ENCODE measurements at places on chromosomes 6 and 20.

DNA sequence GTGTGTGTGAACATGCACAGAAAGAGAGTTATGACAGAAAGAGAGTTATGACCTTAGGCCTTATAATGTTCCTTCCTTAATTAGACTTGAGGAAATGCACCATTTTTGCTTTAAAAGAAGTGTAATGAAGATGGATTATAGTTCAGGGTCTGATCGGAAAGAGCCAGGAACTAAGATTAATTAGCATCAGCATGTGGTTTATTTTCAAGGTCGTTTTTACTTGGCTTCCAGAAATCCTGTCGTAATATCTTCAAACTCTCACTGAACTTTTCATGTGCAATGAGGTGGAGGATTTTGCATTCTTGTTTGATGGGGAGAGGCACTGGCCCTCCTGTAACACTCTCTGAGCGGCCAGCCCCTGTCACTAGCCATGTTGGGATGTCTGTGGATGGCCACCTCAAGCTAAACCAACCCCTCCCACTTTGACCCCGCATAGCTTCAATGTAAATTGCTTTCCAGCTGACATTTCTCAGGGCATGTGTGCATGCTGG is 116.8 kb downstream of the CDC5L start:
- no peak for DNase-seq

GRCh38 chr6:75368864-75369402 is 84.3 kb upstream of the TMEM30A start:
- DNase-seq: no peak

- DNase-seq: no peak
Observed at GRCh38 chr20:23446505-23446904, 6.2 kb downstream of the CST11 start.

DNA sequence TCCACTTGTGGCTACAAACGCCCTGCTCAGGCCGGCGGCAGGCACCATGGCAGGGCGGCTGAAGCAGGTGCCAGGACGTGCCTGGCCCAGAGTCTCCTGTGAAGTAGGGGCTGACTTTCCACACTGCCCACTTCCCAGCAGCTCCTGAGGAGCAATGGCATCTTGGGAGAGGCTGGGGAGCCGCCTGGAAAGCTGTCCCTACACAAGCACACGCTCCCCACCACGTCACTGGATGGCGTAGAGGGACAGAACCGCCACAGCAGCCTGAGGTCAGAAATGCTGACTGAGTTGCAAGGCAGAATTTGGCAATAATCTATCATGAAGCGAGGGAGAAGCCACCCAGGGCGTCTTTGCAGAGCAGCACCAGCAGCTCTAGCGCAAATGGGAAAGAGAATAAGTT is 86.3 kb downstream of the NINL start:
- DNase-seq: no peak

GRCh38 chr20:49647550-49647949 is 66.1 kb downstream of the B4GALT5 start:
- no peak for DNase-seq

DNA sequence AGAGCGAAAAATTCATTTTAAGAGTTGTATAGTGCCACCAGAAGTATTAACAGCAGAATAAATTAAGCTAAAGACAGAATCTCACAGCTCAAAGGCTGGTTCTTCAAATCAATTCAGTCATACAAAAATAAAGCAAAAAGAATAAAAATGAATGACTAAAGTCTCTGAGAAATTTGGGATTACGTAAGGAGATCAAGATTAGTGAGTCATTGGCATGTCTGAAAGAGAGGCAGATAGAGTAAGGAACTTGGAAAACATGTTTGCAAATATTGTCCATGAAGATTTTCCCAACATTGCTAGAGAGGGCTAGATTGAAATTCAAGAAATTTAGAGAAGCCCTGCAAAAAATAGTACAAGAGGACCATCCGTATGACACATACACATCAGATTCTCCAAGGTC is 1413.9 kb upstream of the ADGRB3 start:
- DNase-seq: no peak

GRCh38 chr6:24252280-24252679 is 105.6 kb downstream of the DCDC2 start:
- no peak for DNase-seq

DNA sequence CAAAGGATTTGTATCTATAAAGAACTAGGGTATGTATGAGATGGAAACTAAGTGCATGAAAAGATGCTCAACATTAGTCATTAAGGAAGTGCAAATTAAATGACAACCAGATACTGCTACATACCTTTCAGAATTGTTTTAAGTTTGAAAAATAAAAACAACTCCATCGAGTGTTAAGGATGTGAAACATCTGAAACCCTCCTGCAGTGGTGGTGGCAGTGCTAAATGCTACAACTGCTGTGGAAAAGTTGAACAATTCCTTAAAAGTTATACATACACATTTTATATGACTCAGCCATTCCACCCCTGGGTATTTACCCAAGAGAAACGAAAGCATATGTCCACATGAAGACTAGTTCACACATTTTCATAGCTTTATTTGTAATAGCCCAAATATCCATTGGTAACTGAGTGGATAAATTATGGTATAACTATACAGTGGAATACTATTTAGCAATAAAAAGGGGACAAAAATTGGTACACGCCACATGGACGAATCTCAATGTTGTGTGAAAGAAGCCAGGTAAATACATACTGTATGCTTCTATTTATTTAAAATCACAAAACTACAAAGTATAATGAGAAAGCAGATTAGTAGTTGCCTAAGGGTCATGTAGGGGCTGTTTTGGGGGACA is 10.6 kb downstream of the ARMH2 start:
- no peak for DNase-seq

DNA sequence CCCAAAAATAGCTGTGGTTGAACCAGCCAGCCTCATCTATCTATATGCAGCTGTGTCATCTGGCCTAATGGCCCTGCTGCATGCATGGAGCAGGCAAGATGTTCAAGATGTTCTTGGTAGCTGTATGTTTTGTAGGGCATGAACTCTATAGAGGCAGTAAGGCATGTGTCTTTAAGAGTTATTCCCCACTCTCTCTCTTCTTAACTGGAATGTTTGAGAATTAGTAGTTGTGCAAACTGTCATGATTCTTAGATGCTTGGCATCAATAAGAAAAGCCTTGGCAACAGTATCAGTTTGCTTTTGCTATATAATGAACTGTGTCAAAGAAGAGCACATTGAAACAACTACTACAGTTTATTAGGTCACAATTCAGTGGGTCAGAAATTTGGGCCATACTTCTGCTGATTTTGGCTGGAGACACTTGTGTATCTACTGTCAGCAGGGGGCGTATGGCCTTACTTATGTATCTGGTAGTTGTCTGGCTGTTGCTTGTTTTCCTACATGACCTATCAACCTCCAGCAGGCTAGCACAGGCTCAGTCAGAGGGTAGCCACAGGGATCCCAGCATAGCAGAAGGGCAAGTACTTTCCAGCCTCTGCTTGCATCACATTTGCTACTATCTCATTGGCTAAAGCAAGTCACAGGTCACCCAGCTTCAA is 56.1 kb upstream of the LAMP5 start:
- no peak for DNase-seq

GRCh38 chr20:32456869-32457478 is 98.8 kb downstream of the ASXL1 start:
- no peak for DNase-seq

DNA sequence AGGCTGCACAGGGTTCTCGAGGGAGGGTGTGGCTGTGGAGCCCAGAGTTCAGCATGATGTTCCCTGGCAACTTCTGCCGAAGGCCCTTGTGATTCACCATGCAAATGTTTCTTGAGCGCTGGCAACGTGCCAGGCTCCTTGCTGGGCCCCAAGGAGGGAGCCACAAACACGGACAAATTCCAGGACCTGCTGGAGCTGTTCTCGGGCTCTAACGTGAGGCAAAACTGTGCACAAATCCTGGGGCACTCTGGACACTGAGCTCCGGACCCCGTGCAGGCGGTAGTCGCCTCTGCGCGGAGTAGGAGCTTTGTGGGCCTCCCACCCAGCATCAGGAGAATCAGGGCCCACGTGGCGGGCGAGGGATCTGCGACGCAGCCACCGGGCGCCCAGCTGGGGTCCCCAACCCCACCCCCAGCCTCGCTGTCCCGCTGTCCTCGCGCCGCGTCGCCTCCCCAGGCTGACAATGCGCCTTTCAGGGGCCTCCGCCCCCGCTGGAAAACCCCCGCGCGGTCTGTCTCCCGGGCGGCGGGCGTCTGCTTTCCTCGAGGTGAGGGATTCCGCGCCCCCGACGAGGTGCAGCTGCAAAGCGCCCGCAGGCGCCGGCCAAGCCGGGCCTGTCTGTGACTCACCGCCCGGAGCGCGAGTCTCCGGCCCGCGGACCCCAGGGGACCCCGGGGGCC is 31.7 kb upstream of the SCUBE3 start:
- DNase-seq: no peak

- DNase-seq: no peak
Observed at GRCh38 chr6:147297663-147298316, 93.6 kb downstream of the STXBP5 start.
